ENCODE measurements at places on chromosomes 2 and 18.

- peak; percentile 21 for DNase-seq
Observed at GRCh38 chr2:47360927-47361326, 42.0 kb upstream of the MSH2 start.

DNA sequence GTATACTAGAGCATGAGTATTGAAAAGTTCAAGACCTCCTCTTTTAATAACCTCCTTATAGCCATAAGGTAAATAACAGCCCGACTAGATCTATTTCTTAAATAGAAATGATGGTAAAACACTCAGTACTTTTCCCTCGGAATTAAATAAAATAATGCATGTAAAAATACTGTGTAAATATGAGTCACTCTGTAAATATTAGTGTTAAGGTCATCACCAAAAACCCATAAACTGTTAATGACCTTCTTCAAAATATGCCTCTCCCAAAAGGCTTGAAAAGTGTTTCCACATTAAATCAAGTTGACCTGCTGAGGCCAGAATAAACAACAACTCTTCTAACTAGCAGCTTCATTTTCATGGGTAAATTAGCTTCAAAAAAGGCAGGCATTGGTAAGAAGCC, 25.3 kb upstream of the BZW1 start:
- DNase-seq, result no peak

DNA sequence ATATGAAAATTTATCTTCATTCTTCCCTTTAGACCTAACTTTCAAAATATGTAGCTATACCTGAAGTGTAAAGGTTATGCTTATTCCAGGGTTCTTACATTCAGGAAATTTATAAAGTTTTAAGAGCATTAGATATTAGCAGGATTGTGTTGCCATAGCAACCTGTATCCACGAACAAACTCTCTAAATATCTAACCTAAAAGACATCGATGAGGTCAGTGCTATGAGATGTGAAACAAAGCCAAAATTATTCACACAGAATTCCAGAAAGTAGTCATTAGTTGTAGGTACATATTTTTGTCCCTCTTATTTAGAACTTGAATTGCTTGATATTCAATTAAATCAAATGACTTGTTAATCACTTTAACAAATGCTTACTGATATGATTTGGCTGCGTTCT, 705.3 kb downstream of the SOCS6 start:
- no peak for DNase-seq

GRCh38 chr2:235398321-235398720, 95.5 kb upstream of the AGAP1 start:
- no peak for DNase-seq

GRCh38 chr18:5955861-5956260, 60.5 kb upstream of the TMEM200C start:
- DNase-seq, result no peak

GRCh38 chr18:9571546-9571945, 42.8 kb downstream of the PPP4R1 start:
- DNase-seq, result no peak

GRCh38 chr2:233446606-233447305, 92.5 kb downstream of the DGKD start:
- no peak for DNase-seq

GRCh38 chr2:128778843-128779242, 460.2 kb upstream of the HS6ST1 start:
- no peak for DNase-seq

DNA sequence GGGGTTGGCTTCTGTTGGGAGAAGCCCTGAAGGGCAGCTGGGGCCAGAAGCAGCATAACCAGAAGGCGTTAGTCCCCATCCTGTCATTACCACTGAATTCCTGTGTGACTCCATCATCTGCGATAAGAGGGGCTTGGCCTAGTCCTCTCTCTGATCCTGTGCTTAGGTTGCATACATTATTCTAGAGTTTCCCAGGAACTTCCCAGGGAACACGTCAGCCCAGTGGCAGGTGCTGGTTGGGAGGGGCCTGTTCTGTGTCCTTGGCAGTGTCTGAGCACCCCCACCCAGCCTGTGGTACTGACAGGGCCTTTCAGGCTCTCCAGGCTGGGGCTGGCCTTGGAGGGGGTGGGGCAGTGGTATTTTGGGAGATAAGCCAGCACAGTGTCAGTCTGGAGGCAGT, 4.5 kb upstream of the TOGARAM2 start:
- DNase-seq, result no peak
